ENCODE measurements at places on chromosomes 1 and 21.

GRCh38 chr1:14094611-14095400, 394.8 kb downstream of the PRDM2 start:
- DNase-seq: no peak

DNA sequence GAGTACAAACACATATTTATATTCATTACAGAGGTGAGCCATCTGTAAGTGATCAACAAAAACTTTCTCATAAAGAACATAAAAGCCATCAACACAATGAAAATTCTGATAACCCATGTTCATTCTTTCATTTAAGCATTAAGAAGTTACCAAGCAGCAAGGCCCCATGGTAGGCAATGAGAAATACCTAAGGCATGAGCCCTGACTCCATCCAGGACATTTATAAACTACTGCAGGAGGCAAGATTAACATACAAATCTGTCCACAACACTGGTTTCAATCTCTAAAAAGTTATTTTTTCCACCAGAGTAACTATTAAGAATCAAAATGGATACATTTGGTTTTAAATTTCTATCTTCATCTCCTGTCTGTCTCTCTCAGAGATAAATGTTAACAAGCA, 76.1 kb downstream of the SIPA1L2 start:
- DNase-seq: no peak

DNA sequence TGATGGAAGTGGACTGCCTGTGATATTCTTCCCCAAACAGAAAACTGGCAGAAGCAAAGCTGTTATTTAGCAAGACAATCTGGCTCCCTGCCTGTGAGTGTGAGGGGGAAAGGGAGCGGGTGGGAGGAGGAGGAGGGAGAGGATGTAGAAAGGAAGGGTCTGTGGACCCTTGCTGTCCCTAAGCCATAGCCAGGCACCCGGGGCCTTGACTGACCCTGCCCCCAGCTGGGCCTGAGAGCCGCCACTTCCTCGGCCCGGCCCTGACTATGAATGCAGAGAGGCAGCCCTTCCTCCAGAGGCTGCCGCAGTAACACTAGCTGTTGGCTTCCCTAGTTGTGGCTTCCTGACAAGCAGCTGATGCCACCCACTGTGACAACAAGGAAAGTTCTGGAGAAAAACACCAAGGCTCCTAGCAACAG, 13.9 kb downstream of the PLA2G2F start:
- DNase-seq: no peak

DNA sequence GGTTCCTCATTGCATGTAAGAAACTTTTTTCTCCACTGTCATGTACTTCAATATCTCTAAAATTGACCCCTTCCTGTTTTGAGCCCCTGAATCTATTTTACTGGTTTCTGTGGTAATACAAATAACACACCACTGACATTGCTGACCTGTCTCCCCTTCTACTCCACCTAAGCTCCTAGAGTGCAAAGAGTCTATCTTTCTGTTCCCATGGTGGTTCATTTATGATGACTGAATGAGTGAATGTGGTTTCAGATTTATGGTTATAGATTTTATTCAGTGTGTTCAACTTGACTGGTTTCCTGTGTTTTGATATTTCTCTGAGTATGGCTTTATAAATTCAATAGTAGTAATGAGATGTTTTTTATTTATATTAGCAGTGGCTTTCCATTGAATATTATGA, 127.7 kb downstream of the MAGI3 start:
- no peak for DNase-seq

- no peak for DNase-seq
These were observed 177.0 kb downstream of the EIF4G3 start for GRCh38 chr1:20999525-21000244.

GRCh38 chr21:43884012-43884860, 19.2 kb downstream of the AGPAT3 start:
- DNase-seq: no peak

GRCh38 chr1:160115545-160116282, at the start of gene ATP1A2:
ATP1A2 (plus strand) TSS chr1:160115759; CDS start chr1:160115862, 103 bp downstream.
- DNase-seq: no peak

GRCh38 chr1:211326528-211327345, at the start of gene TRAF5:
TRAF5 (plus strand) TSS chr1:211326833; CDS start chr1:211353240, 26,407 bp downstream.
- DNase-seq: no peak

DNA sequence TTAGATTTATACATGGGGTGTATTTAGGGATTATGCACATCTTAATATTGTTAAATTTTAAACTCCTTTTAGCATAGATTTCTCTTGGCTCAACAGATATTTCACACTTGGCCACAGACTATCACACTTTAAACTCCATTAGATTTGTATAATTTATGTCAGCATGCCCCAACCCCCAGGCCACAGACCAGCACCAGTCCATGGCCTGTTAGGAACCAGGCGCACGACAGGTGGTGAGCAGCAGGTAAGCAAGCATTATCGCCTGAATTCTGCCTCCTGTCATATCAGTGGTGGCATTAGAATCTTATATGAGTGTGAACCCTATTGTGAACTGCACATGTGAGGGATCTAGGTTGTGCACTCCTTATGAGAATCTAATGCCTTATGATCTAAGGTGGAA, 34.8 kb downstream of the SUCO start:
- DNase-seq: no peak

DNA sequence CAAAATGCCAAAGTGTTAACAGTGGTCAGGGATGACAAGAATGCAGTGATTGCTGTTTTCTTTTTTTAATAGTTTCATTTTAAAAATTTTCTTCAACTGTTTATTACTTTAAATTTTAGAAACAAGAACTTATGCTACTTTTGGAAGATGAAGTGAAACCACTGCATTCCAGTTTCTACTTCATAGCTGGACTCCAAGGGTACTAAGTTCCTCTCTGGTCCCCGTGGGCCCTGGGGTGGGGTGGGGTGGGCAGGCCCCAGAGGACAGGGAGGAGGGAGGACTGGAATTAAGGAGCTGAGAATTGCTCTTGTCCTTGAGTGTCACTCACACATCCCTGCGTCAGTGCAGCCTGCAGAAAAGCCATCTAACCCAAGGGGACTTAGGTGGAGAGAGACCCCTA, 97.3 kb downstream of the RAVER2 start:
- DNase-seq: no peak

GRCh38 chr1:94643819-94644218, 102.3 kb upstream of the F3 start:
- no peak for DNase-seq

GRCh38 chr1:219837994-219838294, 90.4 kb downstream of the SLC30A10 start:
- no peak for DNase-seq

- no peak for DNase-seq
These were observed 142.5 kb downstream of the PIGK start for GRCh38 chr1:77076759-77077158.

DNA sequence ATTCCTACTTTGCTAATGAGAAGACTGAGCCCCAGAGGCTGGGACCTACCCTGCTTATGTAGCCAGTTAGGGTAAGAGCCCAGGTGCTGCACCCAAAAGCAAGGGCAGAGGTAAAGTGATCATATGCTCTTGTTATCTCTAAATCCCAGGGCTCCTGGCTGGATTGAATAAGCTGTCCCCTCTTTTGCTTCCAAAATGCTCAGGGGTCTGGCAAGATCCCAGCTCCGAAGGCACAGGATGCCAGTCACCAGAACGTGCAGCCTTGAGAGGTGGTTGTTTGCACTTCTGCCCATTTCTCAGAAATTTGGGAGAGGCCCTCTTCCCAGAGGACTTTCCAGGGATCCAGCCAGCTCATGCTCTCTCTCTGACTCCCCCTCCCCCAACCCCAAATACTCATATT, 142.4 kb upstream of the TMEM51 start:
- no peak for DNase-seq

- no peak for DNase-seq
These were observed 941 bp downstream of the ELAVL4 start for GRCh38 chr1:50109647-50110075.

DNA sequence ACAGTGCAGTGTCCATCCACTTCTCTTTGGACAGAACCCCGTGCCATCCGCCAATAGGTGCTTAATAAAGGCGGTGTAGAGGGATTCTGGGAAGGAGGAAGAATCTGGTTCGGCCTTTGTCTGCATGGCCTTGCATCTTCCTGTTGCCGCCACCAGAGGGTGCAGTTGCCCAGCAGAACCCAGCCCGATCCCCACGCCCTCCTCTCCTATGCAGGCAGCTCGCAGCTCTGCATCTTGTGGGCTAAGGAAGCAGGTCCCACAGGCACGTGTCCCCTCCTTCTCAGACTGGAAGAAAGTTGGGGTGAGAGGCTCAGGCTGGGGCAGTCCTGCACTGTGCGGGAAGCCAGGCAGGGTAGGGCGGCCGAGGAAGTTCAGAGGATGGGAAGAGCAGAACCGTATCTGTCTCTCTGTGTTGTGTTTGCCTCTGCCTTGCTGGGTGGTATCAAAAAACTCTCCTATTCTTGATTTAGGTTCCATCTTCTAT, 20.8 kb downstream of the NAV1 start:
- peak; percentile 40 for DNase-seq

GRCh38 chr1:186980400-186980799, 151.7 kb downstream of the PLA2G4A start:
- DNase-seq: no peak

DNA sequence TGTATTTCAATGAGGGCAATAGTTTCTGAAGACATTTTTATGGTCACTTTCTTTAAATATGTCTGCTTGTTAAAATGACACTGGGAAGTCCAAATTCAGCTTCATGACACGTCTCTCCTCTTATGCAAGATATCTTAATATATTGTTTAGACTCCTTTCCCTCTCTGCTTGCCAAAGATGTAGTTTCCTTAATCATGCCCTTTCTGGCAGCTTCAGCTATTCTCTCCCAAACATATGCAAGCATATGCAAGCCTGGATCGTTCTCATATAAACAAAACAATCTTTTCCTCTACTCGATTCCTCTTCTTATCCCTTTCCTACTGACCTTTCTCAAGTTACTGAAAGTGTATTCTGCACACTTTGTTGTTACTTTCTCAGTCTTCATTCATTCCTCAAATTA, 372.2 kb downstream of the PTBP2 start:
- DNase-seq: no peak

GRCh38 chr1:62435231-62436038, 1.4 kb upstream of the USP1 start:
- DNase-seq: no peak

DNA sequence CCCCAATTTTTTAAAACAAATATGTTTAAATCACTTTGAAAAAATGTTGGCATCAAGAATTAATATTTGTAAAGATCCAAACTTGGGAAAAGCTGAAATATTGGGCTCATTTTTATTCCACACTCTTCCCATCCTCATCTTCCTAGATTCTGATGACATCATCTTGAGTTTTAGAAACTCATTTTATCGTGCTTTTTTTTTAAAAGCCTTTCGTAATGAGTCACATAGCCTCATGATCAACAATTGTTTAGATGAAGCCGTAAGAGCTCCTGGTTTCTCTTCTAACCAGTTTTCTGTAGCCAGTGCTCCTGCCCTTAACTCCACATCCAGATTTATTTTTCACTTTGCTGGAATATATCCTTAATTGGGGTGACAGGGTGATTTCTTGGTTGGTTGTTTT, 78.6 kb downstream of the POFUT2 start:
- DNase-seq: no peak

DNA sequence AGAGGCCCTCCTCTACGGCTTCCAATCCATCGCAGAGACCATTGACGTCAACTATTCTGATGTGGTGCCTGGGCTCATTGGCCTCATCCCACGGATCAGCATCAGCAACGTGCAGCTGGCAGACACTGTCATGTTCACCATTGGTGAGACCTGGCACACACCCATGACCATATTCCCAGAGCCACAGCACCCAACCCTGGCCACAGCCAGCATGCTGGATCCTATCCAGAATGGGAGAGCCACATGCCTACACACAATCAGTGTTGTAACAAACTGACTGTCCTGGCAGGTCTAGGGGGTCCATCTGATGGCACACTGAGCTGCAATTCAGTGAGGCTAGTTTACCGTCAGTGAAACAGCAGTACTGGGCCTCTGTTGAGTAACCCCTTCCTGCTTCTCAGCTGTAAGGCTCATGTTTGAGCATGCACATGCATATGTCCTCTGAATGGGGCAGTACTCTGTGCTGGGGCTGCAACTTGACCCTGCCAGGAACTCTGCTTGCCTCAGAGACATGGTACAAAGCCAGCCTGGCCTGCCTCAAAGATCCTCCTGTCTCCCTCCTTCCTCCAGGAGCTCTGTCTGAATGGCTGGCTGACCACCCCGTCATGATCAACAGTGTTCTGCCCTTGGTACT, 10.8 kb downstream of the IPO13 start:
- DNase-seq: no peak

DNA sequence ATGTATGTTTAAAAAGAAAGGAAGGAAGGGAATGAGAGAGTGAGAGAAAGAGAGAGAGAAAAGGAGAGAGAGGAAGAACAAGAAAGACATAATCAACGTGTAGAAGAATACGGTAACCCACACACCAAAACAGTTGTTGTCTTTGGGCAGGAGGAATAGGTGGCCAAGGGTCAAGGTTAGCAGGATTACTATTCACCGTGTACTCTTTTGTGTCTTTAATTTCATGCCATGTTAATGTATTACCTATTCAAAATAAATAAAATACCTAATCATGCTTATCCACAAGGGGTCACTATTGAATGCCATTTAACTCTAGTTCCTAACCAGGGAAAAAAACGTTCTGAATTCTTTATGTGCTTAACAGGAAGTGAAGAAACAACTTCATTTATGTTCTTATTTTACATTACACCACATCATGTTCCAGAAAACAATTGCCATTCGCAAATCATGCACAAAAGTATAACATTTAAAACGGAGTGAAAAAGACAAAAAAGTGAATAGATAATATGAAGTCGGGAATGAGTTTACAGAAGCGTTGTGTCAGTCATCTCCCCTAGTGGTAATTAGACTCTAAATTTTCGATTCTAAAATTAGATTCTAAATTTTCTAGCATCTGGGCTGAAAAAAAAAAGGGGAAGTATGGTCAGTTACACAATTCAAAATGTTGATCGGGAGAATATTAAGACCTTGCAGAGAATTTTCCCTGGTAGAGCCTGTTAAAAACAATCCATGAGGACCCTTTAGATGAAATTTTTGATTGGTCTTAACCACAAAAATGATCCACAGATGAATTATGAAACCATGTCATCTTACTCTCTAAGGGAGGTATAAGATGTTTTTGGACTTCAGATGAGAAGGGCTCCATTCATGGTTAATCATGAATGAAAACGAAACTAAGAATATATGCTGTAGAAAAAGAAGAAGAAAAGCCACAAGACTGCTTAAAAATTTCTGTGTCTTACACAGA, 700 bp upstream of the KMO start:
- DNase-seq: no peak

DNA sequence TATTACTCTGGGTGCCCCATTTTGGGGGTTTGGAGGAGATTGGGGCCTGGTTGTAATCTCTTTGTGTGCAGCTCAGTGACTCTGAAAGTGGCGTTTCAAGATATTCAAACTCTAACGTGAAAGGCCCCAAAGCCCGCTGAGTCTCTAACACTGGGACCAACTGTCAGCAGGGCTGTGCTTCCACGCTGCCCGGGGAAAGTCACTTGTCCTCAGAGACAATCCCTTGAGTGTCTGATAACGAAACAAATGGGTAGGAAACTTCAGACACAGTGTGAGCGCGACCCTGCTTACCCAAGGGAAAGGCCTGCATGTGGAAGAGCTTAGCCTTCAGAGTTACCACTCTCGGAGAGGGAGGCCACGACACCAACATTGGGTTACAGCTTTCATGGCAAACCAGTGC, 837 bp downstream of the UBASH3A start:
- DNase-seq: no peak

Measured in stimulated activated CD8-positive, alpha-beta memory T cell treated with anti-CD3 and anti-CD28 coated beads, Interleukin-15, amount 100 ng/mL, for 1 hour (primary cell).